Activated CD4-positive, alpha-beta T cell treated with anti-CD3 and anti-CD28 coated beads, Interleukin-2, amount 10 ng/mL, durations not matched to agents 24 days and 14 days (primary cell): ENCODE measurements at places on chromosomes 3 and 15.

GRCh38 chr15:69531665-69532027, 79.0 kb downstream of the RPLP1 start:
- no peak for DNase-seq

DNA sequence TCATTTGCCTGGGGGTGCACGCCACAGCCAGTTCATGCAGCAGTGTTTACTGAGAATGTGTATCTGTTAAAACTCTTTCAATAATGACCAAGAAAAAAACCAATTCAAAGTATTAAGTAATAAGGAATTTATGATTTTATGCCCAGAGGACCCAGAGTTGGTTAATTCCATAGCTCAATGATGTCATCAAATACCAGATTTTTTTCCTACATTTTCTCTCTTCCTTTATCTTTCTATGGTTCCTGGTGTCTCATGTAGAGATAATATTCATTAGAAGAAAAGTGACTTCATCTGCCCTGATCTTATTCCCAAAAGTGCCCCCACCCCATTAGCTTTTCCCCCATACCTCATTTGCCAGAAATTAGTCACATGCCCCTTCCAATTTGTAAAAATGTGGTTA, 44.6 kb upstream of the LMCD1 start:
- no peak for DNase-seq

DNA sequence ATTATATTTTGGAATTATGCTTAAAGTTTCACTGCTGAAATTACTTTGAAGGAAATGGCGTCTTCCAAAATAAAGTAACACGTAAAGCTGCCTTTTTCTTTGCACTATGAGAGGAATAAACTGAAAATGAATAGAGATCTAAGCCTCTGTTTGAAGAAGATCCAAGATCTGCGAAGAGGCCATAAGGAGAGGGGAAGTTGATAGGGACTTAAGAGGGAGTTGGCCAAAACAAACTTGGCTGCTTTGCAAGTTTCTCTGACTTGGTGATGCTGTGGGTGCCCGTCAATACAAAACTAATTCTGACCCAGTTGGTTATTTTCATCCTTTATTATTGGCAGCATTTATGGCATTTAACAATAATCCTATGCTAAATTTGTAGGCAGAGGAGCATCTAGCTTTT, 190.2 kb upstream of the GBE1 start:
- DNase-seq: no peak

GRCh38 chr15:81940467-81941451, 105.1 kb downstream of the MEX3B start:
- DNase-seq: no peak

- DNase-seq: no peak
Observed at GRCh38 chr15:47685141-47685870, 32.0 kb upstream of the SEMA6D start.

DNA sequence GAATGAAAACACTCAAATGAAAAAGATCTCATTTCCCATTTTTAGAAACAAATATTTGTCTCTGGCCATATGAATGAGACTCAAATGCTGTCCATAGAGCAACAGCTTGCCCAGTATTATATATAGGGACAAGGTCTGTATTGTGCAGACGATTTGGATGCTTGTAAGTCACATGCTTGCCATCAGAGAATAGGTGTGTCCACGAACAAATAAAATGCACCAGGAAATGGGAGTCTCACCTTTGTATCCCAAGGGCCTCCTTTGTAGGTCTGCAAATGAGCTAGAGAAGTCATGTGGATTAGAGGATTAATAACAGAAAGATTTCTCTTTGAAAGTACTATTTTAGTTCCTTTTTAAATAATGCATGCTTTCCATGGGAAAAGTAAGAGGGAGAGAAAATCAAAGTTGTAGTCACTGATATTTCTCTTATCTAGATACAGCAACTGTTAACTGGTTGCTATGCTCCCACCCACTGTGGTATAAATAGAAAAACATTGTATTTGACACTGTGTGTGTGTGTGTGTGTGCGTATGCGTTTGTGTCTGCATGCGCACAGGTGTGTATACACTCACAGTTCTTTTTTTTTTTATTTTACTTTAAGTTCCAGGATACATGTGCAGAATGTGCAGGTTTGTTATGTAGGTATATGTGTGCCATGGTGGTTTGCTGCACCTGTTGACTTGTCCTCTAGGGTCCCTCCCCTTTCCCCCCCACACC, 383.4 kb upstream of the ARRDC4 start:
- no peak for DNase-seq

DNA sequence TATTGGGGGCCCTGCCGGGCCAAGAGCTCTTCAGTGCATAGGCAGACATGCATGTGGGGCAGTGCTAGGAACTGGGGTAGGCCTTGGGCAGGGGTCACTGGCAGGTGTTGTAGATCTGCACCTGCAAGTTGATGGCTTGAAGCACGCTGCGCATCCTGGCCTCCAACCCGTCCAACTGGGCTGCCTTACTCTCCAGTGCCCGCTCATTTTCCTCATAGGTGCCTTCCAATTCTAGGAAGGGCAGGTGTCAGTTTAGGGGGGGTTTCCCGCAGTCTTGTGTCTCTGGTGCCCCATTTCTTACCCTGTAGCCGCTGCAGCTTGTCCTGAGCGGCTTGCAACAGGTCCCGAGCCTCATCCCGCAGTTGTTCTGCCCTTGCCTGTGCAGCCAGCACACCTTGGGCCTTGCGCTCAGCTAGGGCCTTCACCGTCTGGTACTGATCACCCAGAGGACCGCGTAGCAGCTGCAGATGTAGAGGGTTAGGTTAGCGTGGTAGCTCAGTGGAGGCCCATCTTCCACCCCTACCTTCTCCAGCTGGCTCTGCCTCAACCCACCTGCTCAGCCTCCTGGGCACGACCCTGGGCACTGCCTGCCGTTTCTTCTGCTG, 611 bp upstream of the USP19 start:
- DNase-seq: peak; percentile 62
